ENCODE measurements at places on chromosomes 6 and 20.

- no peak for DNase-seq
Observed at GRCh38 chr20:44601801-44602204, 19.4 kb downstream of the PKIG start.

GRCh38 chr6:43673444-43674084 lies 14.0 kb downstream of the MRPS18A start:
- no peak for DNase-seq

GRCh38 chr6:551405-551804 lies 105.5 kb downstream of the HUS1B start:
- no peak for DNase-seq

DNA sequence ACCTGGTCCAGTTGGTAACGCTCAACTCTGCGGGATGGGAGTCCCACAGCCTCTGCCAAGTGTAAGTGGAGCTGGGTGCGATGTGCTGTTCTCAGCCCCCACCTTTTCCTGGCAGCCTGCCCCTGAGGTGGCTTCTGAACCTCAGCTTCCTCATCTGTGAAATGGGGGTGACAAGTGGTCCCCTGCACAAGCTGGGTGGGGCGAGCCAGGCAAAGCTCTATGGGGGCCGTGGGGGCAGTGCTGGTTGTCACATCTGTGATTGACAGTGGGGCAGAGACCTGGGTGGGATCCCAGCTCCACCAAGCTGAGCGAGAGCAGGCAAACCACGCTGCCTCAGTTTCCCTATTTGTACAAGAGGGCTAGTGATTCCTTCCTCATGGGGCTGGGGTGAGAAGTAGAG lies 162.6 kb downstream of the SYCP2 start:
- no peak for DNase-seq

DNA sequence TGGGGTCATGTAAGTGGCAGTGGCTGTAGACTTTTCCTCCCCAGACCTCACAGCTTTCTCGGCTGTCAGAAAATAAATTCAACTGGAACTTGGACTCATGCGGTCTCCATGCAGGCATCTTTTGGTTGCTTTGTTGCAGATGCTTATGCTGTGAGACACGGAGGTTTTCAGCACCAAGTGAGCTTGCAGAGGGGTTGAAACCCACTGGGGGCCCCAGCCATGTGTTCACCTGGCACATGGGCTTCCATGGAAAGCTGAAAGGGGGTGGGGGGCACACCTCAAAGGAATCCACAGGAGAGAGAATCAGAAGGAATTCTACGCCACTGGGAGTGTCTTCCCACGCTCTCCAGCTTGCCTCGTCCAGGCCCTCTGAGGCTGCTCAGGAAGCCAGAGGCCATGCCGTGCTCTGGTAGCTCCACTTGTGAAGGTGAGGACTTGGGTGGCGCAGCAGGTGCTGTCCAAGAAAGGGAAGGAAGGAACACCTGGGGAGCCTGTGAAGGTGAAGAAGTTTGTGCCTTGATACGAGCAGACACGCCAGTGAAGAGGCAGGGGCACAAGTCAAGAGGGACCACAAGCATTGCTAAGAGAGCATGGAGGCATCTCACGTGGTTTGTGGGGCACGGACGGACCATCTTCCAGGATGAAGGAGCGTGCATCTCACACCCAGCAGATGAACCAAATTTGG lies 134.3 kb upstream of the PMEPA1 start:
- DNase-seq, result no peak

DNA sequence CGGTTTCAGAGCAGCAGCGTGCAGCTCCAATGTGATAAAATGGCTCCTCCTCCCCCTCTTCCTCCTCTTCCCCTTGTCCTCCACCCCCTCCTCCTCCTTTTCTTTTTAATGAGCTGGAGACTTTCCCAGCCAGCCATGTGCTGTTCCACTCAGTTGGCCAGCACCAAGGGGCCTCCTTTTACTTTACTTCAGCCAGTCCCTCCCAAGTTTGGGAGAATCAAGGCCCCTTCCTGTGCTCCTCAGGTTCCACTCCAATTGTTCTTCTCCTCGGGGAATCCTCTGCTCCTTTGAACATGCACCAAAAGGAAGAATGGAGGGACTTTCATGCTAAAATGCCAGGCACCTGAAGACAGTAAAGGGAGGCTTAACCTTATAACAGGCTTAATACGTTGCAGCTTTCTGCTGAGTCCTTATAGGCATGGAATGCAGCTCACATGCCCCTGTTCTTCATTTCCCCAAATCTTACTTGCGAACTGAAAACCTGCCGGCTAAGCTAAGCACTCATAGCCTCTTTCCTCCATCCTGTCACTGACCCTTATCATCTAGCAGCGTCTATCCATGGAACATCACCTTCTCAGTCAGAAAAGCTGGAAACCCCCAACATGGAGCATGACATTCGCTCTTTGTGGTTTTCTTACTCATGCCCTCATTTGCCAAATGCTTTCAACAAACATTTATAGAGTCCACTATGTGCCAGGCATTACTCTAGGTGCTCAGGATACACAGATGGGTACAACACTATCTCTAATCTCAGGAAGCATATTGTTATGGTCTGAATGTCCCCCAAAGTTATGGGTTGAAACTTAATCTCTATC lies 170.6 kb downstream of the PHACTR1 start:
- DNase-seq, result no peak

GRCh38 chr6:87902383-87902782 lies 145.3 kb upstream of the SPACA1 start:
- DNase-seq, result no peak

DNA sequence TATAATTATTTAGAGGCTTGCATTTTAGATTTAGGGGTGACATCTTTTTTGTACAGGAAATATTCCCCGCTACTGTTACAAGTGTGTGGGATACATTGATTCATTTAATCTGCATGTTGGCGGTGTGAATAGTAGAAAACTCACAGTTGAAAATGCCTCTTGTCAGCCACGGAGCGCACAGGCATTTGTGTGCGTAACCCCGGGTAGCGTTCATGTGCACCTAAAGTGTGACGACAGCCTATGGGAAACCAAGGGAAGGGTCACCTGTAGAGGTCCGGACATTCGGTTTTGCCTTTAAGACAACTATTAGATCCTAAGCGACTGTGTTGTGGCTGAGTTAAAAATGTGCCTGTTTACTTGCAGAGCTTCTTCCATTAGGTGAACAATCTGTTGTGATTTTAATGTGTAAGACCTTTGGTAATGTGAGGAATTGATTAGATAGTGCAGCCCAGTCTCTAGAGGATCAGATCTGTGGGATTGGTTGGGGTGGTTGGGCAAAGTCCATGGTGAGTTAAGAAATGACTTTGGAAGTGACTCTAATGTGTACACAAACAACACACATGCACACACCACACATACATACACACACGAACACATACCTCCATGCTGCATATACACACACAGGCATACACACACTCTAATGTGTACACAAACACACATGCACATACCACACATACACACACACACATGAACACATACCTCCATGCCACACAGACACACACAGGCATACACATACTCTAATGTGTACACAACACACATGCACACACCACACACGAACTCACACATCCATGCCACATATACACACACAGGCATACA lies 15.7 kb downstream of the ERMARD start:
- DNase-seq, result no peak

DNA sequence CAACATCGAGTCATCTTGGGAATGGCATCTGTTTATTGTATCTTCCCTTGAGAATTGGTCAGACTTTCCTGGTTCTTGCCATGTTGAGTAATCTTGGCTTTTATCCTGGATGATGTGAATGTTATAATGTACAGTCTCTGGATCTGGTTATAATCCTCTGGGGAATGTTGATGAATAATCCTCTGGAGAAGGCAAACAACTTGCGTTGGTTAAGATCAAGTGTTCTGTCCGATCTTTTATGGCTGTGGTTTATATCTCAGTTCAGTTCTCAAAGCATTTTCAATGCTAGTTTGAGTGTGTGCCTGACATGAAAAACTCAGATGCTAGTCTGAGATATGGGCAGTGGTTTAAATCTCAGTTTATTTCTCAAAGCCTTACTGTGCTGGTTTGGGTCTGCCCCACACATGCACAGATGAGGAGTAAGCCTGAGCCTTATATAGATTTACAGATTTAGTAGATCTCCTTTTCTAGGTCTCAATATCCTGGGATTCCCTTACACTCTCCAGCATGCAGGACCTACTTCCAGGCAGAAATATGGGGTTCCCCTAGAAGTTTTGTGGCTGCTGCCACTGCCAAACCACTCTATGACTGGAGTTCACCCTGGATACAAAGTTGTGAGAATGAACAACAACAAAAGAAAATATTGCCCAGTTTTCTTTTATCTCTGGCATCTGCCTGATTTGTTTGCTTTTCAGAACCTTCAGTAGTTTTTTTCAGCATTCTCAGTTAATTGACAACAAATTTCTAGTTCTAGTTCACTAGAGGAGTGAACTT lies 191.8 kb upstream of the MAN1A1 start:
- no peak for DNase-seq

- DNase-seq, result no peak
Observed at GRCh38 chr6:21270636-21271201, 322.8 kb upstream of the SOX4 start.

GRCh38 chr6:27188061-27188884 lies 59.2 kb upstream of the PRSS16 start:
- peak; percentile 6 for DNase-seq

GRCh38 chr6:165889636-165890403 lies 226.8 kb upstream of the PDE10A start:
- no peak for DNase-seq

DNA sequence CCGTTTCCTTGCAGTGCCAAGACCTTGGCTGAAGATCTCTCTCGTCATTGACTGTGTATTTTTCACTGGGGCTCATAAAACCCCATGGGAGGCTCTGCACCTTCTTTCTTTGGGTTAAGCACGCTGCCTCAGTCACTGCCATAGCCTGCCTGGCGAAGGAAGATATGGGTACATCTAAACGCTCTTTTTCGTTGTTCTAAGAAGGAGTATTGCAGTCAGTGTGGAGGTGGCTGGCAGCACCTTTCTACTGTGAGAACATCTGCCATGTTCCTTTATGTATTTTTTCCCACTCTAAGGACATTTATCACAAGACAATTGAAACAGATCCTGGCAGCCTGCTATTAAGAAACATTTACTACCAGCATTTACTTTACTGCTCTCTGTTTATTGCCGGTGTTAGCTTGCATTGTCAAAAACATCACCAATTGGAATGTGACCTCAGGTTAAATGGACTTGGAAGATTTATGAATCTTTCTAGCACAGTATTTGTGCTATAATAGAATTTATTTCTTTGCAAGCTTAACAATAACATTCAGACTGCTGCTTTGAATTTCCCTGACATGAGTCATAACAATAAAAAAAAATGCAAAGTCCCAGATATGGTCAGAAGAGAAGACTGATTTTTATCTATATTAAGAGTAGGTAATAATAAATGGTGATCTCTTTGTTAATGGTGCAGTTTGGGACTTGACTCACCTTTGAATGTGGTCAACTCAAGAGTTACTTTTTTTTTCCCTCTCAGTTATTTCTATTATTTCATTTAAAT lies 62.2 kb upstream of the CLDN20 start:
- no peak for DNase-seq

DNA sequence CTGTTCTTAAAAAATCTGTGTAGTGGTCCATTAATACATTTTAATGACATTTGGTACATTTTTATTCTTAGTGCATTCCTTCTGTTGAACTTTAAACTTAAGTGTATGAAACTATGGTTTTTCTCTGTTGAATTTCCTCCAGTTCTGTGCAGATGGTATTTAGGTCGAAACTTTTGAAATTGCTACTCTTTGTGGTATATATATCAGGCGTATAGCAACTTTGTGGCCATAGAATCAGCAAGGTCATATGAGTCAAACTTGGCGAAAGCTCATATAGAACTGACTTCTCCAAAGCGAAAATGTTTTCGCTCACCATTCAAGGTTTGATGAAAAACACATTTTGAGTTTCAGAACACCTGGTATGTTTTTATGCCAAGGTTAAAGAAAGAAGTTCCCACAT lies 93.7 kb downstream of the MAP3K4 start:
- DNase-seq, result no peak
